ENCODE measurements at places on chromosomes 5 and 9.

DNA sequence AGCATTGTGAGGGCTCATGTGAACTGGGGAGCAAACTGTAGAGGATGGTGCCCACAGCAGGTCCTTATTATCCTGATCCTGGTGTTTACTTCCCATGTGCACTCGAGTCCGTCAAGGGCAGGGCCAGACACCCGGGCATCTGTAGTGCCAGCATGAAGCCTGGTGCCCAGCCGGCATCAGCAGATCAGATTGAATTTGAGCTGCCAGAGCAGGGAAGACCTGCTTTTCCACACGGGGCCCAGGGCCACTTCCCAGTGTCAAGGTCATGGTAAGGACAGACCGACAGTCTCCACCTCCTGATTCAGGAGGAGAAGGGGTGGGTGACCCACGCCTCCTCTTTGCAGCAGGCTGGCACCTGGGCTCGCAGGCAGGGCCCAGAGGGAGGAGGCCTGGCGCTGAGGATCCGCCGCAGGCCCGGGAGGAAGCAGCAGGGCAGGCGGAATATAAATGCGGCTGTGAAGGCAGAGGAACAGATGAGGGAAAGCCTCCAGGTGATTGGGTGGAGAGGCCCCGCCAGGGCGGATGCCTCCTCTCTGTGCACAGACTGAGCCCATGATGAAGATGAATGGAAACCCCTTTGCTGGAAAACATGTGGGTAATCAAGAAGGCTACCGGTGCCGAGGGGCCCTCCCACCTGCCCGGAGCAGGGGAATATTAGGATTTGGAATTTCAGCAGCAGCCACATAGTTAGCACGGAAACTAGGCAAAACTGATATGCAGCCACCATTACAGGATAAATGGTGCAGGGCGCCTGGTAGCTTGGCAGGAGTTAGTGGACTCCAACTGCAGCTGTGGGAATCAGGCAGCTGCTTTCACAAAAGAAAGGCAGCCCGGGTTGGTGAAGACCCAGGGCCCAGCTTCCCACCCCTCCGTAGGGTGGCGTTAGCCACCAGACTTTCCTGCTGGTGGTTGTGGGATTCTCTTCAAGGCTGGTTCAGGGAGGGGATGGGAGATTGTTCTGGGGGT, 114.9 kb downstream of the GAPVD1 start:
- no peak for DNase-seq

- DNase-seq = no peak
These were observed 300.8 kb downstream of the SEMA5A start for GRCh38 chr5:9245071-9245470.

DNA sequence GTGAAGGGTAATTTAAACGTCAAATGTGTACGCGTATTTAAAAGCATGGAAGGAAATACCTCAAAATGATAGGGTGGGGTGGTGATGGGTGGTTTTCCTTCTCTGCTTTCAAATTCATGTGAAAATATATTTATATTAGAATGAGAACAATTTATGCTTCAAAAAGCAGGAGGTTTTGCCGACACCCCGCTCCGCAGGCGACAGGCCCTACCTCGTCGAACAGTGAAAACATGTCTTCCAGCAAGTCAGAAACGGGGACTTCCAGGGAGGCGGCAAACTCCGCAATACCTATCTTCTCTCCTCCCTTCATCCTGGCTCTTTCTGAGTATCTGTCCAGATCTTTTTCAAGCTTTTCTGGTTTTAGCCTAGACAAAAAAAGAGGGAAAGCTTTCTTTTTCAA, 28.5 kb upstream of the SLC6A3 start:
- DNase-seq = no peak

GRCh38 chr5:72539038-72539437, 31.8 kb upstream of the ZNF366 start:
- no peak for DNase-seq

DNA sequence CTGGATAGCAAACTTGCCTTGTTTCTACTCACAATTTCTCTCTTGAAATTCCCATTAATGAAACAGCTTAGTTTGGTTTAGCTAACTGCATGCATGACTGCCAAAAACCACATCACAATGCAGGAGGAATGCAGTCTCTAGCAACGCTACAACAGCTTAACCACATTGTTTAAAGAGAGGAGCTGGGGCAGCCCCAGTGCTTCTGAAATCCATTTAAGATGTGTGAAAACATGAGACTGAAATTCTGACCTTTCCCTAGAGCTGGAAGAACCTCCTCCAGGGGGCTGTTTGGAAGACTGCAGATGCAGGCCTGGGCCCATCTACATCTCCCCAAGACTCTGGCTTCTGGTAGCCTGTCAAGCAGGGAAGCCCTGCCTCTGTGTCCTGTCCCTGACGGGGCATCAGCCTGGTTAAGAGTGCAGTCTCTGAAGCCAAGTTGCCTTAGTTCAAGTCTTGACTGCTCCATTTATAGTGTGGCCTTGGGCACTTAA, 157.1 kb downstream of the ZNF462 start:
- DNase-seq = peak; percentile 40

- DNase-seq = no peak
These were observed 216.2 kb upstream of the ACTBL2 start for GRCh38 chr5:57698802-57699201.

DNA sequence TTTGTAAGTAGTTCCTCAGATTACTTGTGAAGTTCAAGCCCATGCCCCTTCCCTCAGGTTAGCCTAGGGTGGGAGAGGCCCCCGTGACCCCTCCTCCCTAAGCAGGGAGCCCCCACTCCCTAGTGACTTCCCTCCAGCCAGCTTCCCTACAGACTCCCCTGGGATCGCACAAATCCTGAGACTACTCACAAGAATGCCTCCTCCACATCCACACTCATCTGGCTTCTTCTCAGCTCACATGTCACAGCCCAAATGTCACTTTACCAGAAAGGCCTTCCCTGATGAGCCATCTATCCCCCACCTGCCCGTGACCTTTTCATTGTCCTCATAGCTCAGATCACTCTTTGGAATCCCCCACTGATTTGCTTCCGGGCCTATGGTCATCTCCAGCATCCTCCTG, 96.7 kb upstream of the ARAP3 start:
- no peak for DNase-seq

- DNase-seq = no peak
These were observed 1.6 kb downstream of the HSPA4 start for GRCh38 chr5:133053448-133053847.

DNA sequence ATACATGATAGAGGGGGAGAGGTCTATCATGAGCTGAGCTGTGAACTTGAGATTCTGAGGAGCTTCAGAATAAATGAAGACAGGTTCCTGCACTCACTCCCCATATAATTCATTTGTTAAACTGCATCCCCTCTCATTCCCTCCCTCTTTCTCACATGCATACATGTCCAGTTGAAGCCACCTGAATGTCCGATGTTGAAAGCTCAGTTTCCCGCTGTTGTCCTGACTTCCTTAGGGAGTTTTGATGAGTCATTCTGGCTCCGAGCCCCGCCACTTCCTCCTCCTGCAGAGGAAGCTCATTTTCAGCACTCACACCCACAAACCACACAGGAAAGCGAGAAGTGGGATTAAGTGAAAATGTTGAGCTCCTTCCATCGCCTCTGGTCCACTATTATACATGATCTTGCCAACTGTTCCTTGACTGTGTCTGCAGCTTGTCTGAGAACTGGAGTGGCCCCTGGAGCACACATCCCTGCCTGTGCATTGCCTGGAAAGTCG, 121.2 kb downstream of the CEMIP2 start:
- DNase-seq = peak; percentile 24

DNA sequence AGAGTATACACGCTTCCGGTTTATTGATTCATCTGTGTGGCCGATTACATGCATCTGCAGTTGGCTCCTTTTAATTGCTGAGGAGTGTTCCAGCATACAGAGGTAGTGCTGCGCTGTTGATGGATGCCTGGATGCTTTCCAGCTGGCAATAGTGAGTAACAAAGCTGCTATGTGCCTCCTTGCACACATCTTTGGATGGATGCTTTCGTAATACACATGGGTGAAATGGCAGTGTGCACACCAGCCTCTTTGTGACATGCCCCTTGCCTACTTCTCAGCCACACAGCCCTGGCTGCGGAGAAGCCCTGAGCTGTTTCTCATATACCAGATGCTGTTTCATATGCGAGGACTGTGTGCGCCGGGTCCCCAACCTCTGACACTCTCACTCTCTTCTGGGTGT, 151.0 kb downstream of the GADD45G start:
- no peak for DNase-seq

DNA sequence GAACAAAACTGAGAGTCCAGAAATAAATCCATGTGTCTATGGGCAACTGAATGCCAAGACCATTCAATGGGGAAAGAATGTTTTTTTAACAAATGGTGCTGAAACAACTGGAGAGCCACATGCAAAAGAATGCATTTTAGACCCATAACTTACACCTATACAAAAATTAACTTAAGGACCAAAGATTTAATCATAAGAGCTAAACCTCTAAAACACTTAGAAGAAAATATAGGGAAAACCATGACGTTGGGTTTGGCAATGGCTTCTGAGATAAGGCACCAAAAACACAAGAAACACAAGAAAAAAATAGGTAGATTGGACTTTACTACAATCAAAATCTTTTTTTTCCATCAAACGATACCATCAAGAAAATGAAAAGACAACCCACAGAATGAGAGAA, 48.4 kb upstream of the ANKRD33B start:
- DNase-seq = no peak

- no peak for DNase-seq
These were observed 47.7 kb downstream of the LIX1 start for GRCh38 chr5:97094579-97095317.

GRCh38 chr5:54249210-54250028, 61.0 kb downstream of the ARL15 start:
- DNase-seq = no peak

GRCh38 chr9:135045928-135046738, 41.3 kb upstream of the OLFM1 start:
- no peak for DNase-seq

- DNase-seq = no peak
These were observed 5.4 kb downstream of the ABCA2 start for GRCh38 chr9:137022662-137023008.

GRCh38 chr9:87181670-87182069, 234.4 kb upstream of the GAS1 start:
- no peak for DNase-seq

- DNase-seq = no peak
These were observed 25.3 kb downstream of the FAM240B start for GRCh38 chr9:38694676-38695075.

DNA sequence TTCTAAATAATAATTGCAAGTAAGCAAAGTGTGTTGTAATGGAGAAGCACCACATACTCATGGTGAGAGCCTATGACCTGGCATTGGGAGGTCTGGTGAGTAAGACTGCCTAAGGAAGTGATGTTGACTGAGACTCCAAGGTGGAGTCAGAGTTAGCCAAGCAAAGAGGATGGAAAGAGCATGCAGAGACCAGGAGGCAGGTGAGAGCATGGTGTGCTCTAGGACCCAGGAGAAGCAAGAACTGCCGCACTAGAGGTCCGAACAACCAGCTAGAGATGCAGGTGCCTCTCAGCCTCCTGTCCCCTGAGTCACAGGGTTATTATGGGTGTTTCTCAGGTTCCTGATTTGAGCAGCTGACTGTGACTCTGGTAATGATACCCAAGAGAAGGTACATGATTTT, 27.3 kb downstream of the ANP32B start:
- peak; percentile 19 for DNase-seq

- DNase-seq = no peak
These were observed 508.6 kb upstream of the FAM174A start for GRCh38 chr5:100026606-100027005.

GRCh38 chr5:110716247-110717245, 9.9 kb downstream of the TMEM232 start:
- DNase-seq = no peak

DNA sequence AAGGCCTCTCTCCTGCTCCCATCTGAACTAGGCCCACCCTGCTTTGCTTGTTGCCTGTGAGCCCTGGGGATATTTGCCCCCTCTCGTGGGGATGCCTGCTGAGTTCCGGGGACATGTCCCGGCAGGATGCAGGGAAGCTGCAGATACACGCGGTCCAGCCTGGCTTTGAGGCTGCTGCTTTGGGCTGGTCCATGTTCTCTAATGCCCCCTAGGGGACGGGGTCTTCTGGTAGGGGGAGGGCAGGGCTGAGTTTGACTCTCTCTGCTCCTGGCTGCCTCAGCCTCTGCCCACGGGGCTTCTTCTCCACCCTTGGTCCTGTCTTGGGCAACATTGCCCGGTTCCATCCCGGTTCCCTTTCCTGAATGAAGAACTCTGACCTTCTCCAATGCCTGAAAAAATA, 84.9 kb upstream of the ASS1 start:
- no peak for DNase-seq

Data from NCI-H2107 (cell line).